ENCODE measurements at places on chromosomes 3 and 15. TPM values are rescaled to one million over a fixed set of nuclear protein-coding genes. Genes with fewer than 3 reads are reported as not detected.

DNA sequence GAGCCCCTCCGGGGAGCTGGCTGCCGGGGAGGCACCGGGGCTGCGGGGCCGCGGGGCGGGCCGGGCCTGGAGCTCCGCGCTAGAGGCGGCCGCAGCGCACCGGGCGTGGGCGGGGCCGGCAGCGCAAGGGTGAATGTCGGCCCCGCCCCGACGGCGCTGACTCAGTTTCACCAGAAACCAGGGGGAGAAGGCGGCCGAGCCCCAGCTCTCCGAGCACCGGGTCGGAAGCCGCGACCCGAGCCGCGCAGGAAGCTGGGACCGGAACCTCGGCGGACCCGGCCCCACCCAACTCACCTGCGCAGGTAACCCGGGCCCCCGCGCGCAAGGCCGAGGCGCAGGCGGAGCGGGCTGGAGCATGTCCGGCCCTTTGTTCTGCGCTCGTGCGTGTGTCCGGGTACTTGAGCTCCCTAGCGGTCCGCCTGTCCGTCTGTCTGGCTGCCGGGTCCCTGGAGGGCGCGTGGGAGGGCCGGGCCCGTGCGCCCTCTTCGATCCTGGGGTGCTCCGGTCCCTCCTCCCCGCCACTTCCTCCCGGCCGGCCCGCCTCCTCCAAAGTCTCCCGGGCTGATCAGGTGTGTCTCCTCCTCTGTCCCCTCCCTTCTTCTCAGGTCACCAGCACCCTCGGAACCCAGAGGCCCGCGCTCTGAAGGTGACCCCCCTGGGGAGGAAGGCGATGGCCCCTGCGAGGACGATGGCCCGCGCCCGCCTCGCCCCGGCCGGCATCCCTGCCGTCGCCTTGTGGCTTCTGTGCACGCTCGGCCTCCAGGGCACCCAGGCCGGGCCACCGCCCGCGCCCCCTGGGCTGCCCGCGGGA lies at the start of gene SPINT1:
SPINT1 (plus strand) TSS at position 164 of the 811 bp plus-strand sequence; CDS start at position 671, 507 bp downstream.
- DNase-seq = no peak

DNA sequence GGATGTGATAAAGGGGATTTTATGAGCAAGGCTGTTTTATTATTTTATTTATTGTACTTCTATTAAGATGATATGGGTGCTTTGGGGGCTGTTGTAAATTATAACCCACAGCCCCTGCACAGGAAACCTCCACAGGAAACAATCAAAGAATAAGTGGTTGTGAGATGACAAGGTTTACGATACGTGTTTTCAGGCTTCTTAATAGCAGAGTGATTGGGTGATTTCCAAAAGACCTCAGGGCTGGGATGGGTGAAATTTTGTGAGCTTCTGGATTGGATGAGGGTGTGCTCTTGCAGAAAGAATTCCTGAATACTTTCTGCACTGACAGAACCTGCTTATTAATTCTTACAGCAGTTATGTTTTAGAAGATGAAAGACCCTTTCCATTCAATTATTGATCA lies 21.4 kb downstream of the CHL1 start:
- DNase-seq = no peak

The SPATA12 gene
- 0.04 TPM for total RNA-seq

DNA sequence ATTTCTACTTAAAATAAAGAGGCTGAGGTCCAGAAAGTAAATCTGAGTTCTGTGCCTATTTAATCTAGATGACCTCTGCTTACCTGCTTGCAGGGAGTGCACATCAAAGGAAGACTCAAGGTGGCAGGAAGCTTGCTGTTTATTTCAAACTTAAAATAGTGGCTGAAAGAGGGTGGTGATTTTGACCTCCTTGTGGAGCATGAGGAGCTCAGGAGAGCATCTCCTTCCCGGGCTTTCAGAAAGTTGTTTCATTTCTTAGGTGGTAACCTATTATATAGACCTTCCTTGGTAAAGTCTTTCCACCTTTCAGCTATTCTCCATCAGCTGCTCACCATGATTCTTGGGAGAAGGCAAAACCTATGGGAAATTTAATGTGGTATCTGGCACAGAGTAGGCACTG lies 494 bp downstream of the GCSAM start:
- no peak for DNase-seq
